Pulmonary artery endothelial cell (primary cell): ENCODE measurements at places on chromosomes 6 and 20. TPM values are rescaled to one million over a fixed set of nuclear protein-coding genes. Genes with fewer than 3 reads are reported as not detected.

GRCh38 chr20:63127700-63128364, 88.1 kb downstream of the YTHDF1 start:
- no peak for DNase-seq

- no peak for DNase-seq
These were observed 32.8 kb upstream of the SPTLC3 start for GRCh38 chr20:12975833-12976608.

DNA sequence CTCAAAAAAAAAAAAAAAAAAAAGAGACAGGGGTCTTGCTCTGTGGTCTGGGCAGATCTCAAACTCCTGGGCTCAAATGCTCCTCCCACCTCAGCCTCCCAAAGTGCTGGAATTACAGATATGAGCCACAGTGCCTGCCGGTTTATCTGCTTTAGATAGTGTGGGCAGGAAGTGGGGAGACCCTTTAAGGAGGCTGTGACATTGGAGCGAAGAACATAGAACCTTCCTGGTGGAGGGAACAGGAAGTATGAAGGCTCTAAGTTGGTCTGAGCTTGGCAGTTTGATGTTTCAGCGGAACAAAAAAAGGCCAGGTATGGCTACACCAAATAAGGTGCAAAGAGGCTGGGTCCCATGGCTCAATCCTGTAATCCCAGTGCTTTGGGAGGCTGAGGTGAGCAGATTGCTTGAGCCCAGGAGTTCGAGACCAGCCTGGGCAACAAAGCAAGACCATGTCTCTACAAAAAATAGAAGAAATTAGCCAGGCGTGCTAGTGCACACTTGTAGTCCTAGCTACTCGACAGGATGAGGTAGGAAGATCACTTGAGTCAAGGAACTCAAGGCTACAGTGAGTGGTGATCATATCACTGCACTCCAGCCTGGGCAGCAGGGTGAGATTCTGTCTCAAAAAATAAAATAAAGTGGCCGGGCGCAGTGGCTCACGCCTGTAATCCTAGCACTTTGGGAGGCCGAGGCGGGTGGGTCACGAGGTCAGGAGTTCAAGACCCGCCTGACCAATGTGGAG, 8.7 kb upstream of the ZMYND8 start:
- DNase-seq, result no peak

DNA sequence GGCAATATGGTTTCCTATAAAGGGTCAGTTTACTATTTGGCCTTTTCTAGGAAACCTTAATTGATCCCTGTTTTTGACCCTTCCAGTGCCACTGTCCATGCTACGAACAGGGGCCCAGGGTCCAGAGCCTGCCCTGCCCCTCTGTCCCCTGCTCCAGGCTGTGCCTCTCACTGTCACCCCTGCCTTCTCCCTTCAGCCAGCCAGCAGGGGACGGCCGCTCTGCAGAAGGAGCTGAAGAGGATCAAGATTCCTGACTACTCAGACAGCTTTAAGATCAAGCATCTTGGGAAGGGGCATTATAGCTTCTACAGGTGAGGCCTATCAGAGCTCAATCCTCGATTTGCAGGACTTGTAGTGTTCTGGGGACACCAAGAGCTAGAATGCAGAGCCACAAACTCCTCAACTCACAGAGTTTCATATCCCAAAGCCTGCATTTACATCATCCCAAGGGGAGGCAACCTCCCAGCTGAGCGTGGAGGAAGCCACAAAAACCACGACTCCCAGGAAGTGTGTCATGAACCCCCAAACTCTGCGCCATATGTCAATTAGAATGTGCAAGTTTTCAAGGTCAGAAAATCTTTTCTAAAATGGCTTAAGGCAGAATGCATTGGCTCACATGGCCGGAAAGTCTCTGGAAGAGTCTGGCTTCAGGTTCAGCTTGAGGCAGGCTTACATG, 3.6 kb downstream of the BPI start:
- DNase-seq, result no peak

- DNase-seq, result no peak
These were observed 6.9 kb upstream of the MANBAL start for GRCh38 chr20:37282556-37282955.

GRCh38 chr6:39048481-39049399, at the start of gene GLP1R:
Gene GLP1R (plus strand): TSS chr6:39048781. CDS start chr6:39048841, 60 bp downstream.
- no peak for DNase-seq

DNA sequence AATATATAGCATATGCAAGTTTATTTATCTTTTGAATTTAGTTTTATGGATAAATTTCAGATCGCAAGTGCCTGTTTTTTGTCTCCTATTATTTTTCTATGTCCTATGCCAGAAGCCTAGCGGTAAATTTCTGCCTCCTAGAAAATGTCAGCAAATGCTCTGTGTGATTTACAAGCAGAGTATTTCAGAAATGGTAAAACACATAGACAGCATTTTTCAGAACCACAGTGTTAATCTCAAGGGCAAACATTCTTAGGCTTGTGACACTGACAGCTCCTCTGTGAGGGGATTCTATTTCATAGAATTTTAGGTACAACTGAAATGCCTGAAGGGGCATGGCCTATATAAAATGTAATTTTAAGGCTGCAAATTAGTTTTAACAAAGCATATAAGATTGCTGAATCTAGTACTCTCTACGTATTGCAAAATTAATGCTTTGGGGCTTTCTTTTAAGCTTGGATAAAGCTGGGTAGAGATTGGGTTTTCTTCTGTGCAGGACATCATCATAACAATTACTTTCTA, 89.9 kb upstream of the PTCHD4 start:
- DNase-seq, result no peak

DNA sequence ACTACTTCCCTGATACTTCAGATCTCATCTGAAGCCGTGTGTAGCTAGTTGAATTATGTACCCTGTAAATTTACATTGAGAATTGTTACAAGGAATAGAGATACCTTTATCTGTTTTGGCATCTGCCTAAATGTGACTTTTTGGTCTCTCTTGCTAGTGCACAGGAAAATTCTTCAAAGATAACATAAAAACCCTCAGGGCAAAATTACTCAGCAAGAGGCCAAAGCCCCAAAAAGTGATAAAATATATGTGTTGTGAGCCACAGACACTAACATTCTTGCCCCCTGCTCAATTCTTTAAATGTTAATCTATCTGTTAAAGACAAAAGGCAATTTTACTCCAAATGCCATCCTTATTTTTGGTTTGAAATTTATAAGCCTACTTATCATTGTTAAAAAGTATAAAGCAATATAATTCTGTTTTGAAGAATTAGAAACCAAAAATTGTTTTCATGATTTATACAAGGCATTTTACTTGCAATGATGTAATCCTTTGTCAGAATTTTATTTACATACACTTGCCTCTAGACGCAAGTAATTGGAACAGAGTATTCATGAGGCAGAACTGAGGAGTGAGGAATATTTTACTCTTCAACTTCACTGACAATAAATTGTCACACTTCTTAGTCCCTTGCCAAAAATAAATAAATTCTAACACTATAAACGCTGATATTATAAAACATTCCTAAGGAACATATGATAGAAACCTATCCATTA, 186.2 kb downstream of the EPM2A start:
- no peak for DNase-seq

DNA sequence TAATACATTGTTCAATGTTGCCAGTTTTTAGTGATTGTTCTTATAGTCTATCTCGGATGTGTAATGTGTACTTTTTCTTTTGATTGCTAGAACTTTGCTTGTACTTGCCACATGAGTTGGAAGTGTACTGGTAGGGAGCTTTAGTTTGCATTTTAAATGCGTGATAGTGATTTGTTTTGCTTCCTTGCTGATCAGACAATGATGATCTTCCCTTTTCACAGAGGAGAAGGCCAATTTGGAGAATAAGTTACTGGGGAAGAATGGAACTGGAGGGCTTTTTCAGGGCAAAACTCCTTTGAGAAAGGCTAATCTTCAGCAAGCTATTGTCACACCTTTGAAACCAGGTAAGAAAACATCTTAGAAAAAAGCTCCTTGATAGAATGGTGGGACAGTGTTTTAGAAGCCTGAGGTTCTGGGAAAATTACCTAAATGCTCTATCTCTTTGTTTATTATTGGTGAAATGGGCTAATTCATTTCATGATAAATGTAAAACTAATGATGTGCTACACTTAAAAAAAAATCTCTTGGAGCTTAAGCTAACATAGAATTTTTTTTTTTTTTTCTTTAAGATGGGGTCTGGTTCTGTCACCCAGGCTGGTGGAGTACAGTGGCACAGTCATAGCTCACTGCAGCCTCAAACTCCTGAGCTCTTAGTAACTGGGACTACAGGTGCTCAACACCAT, 20.9 kb downstream of the TPX2 start:
- no peak for DNase-seq

DNA sequence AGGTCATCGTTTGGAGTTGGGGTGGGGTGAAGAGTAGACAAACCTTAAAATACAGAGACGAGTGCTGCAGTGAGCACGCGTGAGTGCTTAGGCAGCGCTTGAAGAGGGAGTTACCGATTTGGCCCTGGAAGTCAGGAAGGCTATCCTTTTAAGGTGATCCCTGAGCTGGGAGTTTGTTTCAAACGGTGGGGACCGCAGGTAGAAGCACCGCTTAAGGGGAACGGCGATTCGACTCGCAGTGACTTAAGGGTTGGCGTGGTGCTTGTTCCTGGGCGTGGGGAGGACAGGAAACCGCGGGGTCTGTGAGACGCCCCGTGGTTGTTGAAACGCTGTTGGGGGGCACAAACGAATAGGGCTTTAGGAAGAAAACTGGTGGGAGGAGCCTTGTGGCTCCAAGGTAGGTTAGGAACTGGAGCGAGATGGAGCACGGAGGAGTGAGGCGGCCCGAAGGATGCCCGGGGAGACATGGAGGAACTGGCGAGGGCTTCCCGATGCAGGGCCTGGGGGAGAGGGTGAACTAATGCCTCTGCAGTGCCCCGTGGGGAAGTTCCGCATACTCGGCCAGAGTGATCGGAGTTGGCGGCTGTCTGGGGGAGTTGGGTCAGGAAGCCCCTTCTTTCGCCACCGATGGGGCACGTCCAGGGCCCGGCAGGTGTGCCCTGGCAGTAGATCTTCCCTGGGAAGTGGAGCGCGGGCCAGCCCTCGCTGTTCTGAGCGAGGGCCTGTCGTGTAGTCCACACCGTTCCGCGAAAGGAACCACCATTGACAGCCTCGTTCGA, 1.3 kb upstream of the CDYL start:
- DNase-seq, result no peak

DNA sequence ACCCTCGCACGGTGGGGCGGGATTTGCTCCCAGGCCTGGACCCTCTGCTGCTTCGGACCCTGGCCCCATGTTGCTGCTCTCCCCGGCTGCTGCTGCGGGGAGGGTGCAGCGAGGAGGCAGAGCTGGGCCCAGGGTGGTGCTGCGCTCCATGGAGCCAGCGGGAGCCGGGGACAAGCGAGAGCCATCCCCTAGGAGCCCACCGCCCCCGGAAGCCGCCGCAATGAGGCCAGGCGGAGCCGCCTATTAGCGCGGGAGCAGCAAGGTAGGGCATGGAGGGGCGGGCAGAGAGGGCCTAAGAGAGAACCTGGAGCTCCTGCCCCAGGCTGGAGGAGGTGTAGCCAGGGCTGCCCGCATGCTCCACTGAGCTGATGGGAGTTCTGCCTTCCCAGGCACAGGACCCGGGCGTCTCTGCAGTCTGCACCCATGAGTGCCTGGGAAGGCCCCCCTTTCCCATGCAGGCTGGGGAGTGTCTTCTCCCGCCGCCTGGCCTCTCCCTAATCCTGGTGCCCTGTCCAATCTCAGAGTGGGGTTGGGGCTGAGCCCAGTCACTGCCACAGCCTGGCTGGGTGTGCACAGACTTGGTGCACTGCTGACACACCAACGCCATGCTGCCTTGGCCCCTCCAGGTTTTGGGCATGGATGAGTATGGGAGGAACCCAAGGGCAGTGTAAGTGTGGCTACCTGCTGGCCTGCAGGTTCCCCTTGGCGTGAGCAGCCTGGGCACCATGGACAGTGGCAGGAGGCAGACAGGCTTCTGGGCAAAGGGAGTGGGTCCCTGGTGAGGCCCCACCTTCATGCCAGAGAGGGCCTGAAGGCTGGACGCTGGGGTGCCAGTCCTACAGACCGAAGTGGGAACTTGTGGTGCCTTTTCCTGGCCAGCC, 360.6 kb upstream of the MAP3K7 start:
- no peak for DNase-seq

- DNase-seq, result no peak
These were observed 164.2 kb downstream of the NKAIN2 start for GRCh38 chr6:123967905-123968304.

- DNase-seq, result no peak
These were observed 162.8 kb downstream of the SYNE1 start for GRCh38 chr6:152474354-152474753.

GRCh38 chr6:29414588-29414987, at the start of gene OR12D1:
Gene OR12D1 (plus strand): TSS chr6:29414928.
- no peak for DNase-seq

DNA sequence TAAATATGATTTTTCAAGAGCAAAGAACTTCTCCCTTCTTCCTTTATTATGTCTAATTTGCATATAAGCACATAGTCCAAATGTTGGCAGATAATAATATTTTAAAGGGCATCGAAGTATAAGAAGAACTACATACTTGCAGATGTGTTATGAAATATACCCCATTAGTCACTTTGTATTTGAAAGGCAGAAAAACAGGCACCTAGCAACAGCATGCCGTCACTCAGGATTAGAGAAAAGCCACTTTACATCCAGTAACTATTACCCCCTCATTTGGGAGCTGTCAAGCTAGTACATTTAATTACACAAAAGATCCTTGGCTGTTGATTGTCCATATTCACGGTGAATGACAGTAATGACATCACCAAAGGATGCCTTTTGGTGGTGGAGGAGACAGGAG, 99.3 kb upstream of the ARMC2 start:
- no peak for DNase-seq

DNA sequence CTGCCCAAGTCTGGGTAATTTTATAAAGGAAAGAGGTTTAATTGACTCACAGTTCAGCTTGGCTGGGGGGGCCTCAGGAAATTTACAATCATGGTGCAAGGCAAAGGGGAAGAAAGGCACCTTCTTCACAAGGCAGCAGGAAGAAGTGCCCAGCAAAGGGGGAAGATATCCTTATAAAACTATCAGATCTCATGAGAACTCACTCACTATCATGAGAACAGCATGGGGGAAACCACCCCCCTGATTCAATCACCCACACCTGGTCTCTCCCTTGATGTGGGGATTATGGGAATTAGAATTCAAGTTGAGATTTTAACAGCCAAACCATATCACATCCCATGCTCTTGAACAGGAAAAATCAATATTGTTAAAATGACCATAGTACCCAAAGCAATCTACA, 215.2 kb upstream of the TAB2 start:
- DNase-seq, result no peak

GRCh38 chr6:109296971-109297372, 85.3 kb downstream of the CD164 start:
- DNase-seq, result no peak

GRCh38 chr6:113995634-113996033, 24.7 kb upstream of the HDAC2 start:
- DNase-seq, result peak; percentile 78

- no peak for DNase-seq
These were observed 47.6 kb upstream of the MYL9 start for GRCh38 chr20:36493801-36494114.

The CST2 gene
- not detected in 2 replicates for total RNA-seq

The HSPA1L gene
- total RNA-seq, result 0.53 and 1.9 TPM in 2 replicates

The OLIG3 gene
- total RNA-seq, result not detected in 2 replicates

The GRM1 gene
- under 0.01 TPM in 2 replicates for total RNA-seq

The DCDC2 gene
- not detected in 2 replicates for total RNA-seq

The NR2E1 gene
- total RNA-seq, result not detected in 2 replicates

The HNF4A gene
- not detected in 2 replicates for total RNA-seq

The ADGRB3 gene
- not detected in 2 replicates for total RNA-seq
